ENCODE measurements at places on chromosomes 7 and 10. TPM values are rescaled to one million over a fixed set of nuclear protein-coding genes. Genes with fewer than 3 reads are reported as not detected.

DNA sequence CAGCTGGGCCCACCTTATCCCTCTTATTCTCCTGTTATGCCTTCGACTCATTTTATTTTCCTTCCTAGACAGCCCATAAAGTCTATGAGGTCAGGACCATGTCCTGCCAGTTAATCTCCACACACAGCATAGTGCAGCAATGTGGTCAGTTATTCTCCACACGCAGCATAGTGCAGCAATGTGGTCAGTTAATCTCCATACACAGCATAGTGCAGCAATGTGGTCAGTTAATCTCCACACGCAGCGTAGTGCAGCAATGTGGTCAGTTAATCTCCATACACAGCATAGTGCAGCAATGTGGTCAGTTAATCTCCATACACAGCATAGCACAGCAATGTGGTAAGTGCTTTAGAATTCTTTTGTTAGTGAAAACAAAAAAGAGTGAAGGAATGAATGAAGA lies 77.8 kb downstream of the TEX36 start:
- DNase-seq: peak; percentile 12

Gene STEAP2
- total RNA-seq: 5.2 TPM

DNA sequence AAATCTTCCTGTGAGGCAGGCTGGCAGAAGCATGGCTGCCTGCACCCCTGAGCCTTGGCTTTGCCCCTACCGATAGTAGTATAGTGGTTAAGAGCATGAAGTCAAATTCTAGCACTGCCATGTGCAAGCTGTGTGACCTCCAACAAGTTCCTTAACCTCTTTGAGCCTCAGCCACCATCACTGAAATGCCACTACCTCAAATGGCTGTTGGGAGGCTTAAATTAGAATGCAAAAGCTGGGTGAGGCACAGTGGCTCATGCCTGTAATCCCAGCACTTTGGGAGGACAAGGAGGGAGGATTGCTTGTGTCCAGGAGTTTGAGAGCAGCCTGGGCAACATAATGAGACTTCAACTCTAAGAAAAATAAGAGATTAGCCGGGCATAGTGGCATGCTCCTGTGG lies 8.4 kb downstream of the SFRP5 start:
- no peak for DNase-seq

Gene NUDT1
- 129 TPM for total RNA-seq

GRCh38 chr10:79347894-79348639 lies 798 bp downstream of the PPIF start:
- DNase-seq: peak; percentile 80

DNA sequence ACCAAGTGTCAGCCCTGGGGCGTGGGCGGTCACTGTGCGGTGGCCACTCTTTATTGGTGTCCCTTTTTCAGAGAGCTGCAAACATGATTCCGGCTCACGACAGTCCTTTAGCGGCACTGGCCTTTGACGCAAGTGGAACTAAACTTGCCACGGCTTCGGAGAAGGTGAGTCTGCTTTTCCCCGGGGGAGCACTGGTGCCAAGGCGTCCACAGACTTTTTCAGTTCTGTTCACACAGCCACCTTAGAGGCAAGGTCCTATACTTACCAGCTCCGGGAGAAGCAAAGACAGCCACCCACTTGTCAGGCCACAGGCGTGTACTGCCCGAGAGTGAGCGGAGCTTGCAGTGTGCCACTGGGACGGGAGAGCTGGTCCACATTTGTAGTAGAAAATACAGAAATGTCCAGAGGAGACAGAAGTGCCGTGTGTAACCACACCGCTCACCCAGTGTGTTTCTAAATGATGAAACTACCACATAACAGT lies 27.9 kb downstream of the WIPI2 start:
- no peak for DNase-seq

Gene OR6V1
- total RNA-seq: not detected

GRCh38 chr10:104331208-104331838 lies 6.9 kb downstream of the ITPRIP start:
- DNase-seq: peak; percentile 79

Gene AQP1
- 1.0 TPM for total RNA-seq

- no peak for DNase-seq
Observed at GRCh38 chr7:6268023-6268900, 4.2 kb downstream of the CYTH3 start.

Gene CALHM3
- total RNA-seq: not detected

- DNase-seq: no peak
Observed at GRCh38 chr7:85336086-85336485, 149.2 kb upstream of the SEMA3D start.

- DNase-seq: no peak
Observed at GRCh38 chr7:134126146-134126545, 994 bp upstream of the LRGUK start.

- no peak for DNase-seq
Observed at GRCh38 chr7:42222891-42223290, 14.1 kb downstream of the GLI3 start.

GRCh38 chr7:731440-732085 lies 4.5 kb upstream of the PRKAR1B start:
- DNase-seq: no peak

- DNase-seq: peak; percentile 89
Observed at GRCh38 chr10:132665946-132666704, 119.8 kb downstream of the NKX6-2 start.

GRCh38 chr7:124403587-124403986 lies 362.0 kb downstream of the GPR37 start:
- DNase-seq: no peak

DNA sequence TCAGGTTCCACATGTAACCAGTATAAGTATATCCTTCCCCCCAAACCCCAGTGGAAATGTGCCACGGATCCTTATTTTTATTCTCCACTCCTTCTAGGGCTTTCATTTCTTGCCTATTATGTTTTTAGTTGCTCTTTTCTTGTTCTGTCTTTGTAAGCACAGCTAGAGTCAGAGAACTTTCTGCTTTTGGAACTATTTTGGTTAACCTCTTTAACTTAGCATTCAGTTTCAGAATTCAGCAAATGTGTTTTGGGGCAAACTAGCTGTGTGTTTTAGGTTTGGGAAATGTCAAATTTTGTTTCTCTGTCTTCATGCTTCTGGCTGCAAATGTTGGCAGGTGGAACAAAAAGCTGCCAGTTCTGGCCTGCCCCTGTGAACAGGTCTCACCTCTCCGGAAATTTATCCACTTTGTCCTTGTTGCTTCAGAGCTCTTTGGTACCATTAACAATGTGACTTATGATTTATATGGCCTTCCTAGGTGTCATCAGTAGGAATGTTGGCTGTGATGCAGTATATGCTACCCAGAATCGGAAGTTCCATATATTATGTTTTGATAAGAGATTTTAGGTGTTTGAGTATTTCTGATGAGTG lies 156.1 kb downstream of the ADK start:
- DNase-seq: no peak

DNA sequence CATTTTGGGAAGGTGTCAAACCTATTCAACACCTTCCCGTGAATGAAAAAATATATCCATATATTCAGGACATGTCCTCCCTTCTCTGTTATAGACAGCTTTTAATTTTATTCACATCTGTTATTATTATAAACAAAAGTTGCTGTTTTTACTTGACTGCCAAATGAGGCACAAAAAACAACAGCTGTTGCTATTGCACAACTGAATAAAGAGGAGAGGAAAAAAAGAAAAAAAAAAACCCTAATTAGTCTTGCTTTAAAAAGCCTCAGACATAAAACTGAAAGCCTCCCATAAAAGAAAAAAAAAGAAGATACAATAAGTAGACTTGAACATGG lies 153.4 kb downstream of the BMPER start:
- no peak for DNase-seq

Gene PNLIP
- total RNA-seq: not detected

Gene TRPV6
- total RNA-seq: not detected

Gene KCP
- 0.06 TPM for total RNA-seq

DNA sequence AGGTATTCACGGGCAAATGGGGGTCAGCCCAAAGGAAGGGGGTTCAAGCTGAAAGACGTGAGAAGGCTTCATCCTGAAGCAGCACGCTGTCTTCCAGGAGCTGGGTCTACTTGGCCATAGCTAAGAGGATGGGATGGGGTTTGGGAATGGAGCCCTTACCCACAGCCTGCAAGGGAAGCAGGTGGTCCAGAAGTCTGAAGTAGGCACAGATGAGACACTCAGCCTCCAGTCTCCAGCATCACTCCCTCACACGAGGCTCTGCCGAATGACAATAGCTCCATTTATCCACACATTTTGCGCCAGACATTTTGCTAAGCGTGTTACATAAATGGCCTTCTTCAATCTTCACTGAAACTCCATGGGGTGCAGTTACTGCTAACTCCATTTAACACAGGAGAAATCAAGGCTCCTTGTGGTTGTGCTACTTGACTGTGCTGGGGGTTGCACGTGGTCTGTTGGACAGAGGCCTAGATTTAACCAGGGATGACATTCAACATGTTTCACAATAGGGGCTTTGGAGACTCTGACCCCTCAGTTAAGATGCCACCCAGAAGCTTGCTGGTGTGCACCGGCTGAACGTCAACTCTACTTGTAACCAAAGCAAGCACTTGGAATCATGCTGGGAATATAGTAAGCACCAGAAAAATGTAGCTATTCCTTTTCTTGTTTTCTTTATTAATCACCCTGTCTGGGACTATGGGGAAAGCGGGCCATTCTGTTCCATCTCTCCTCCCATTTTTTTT lies 85.3 kb downstream of the FAM241B start:
- no peak for DNase-seq

GRCh38 chr7:130134106-130134636 lies 63.8 kb downstream of the KLHDC10 start:
- no peak for DNase-seq
